Activated CD4-positive, alpha-beta memory T cell treated with anti-CD3 and anti-CD28 coated beads for 36 hours (primary cell): ENCODE measurements at places on chromosomes 11 and 22. TPM values are rescaled to one million over a fixed set of nuclear protein-coding genes. Genes with fewer than 3 reads are reported as not detected.

- DNase-seq = peak; percentile 77
- no peaks in the 10 kb centered on the region for H3K36me3 ChIP-seq
- H3K4me1 ChIP-seq = peaks cover 30% of the 10 kb centered on the region
- H3K27me3 ChIP-seq = no peaks in the 10 kb centered on the region
Measured at GRCh38 chr22:31082606-31083376, 1.7 kb downstream of the SMTN start.

DNA sequence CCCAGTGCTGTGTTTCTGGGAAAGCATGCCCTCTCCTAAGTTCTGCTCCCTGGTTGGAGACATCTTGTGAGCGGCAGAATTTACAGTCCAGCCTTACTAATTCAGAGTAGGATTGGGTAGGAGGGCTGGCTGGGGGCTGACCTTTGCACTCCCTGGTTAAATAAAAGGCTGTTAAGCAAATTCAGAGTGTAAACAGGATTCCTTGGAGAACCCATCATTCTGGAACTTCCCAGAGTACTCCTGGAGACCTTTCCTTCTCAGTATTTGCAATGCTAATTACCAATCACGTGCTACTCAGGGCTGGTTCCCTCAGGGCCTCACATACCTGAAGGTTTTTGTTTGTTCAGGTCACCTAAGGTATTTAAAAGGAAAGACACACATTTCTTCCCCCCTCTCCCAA lies 340.2 kb downstream of the TBC1D22A start:
- no peak overlapping the region for H3K27ac ChIP-seq
- H3K4me1 ChIP-seq = peaks cover 16% of the 10 kb centered on the region
- no peak for DNase-seq
- no peaks in the 10 kb centered on the region for H3K36me3 ChIP-seq
- H3K4me3 ChIP-seq = no peak overlapping the region

DNA sequence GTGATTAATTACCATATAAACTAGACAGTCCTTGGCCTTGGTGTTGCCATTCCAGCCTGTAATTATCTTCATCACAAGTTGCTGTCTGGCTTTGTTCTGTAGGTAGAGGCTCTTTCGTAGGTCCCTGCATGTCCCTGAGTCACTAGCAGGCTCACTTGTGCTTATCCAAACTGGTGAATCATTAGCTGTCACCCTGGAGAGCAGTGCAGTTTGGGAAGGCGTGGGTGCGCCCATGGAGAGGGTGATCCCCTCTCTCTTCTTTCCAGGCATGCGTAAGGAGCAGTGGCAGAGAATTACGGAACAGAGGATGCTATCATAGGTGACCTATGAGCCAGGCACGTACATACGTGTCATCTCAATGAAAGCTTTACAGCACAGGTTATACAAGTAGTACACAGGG lies 11.0 kb upstream of the EHF start:
- H3K36me3 ChIP-seq = no peaks in the 10 kb centered on the region
- H3K4me3 ChIP-seq = no peak overlapping the region
- no peak overlapping the region for H3K27ac ChIP-seq

DNA sequence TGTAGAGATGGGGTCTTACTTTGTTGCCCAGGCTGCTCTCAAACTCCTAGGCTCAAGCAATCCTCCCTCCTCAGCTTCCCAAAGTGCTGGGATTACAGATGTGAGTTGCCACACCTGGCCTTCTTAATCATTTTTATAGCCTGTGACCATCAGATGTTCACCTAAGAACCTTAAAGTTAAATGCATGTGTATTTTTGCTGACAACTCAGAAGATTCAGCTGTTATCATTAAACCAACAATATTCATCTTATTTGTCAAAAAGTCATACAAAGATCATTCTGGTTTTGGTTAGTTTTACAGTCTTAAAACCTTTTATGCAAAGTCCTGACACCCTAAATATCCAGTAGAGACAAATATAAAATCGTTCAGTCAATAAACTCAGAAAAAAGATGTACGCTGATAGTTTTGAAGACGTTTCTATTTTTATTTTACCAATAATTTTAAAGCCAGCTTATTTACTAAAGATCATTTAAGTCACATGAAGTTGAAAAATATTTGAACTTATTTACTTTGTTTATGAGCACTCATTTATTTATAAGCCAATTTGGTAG lies 22.2 kb downstream of the CLDN5 start:
- no peaks in the 10 kb centered on the region for H3K27me3 ChIP-seq
- H3K4me1 ChIP-seq = peaks cover 3% of the 10 kb centered on the region
- H3K36me3 ChIP-seq = peaks cover 49% of the 10 kb centered on the region
- no peak overlapping the region for H3K4me3 ChIP-seq
- no peak overlapping the region for H3K27ac ChIP-seq

- H3K4me1 ChIP-seq = no peaks in the 10 kb centered on the region
- no peaks in the 10 kb centered on the region for H3K27me3 ChIP-seq
- no peak for DNase-seq
- H3K4me3 ChIP-seq = no peak overlapping the region
- H3K36me3 ChIP-seq = peaks cover 46% of the 10 kb centered on the region
Measured at GRCh38 chr11:72009156-72009555, 10.4 kb downstream of the IL18BP start.

- H3K36me3 ChIP-seq = no peaks in the 10 kb centered on the region
- H3K27ac ChIP-seq = no peak overlapping the region
Measured at GRCh38 chr11:127805771-127806170, 781.6 kb downstream of the ETS1 start.

GRCh38 chr11:126186025-126186698 lies 25.3 kb downstream of the RPUSD4 start:
- no peaks in the 10 kb centered on the region for H3K4me1 ChIP-seq
- H3K27ac ChIP-seq = no peak overlapping the region
- H3K4me3 ChIP-seq = no peak overlapping the region
- no peak for DNase-seq
- H3K27me3 ChIP-seq = no peaks in the 10 kb centered on the region

- peak; percentile 69 for DNase-seq
- peak overlapping the region; percentile 73 for H3K27ac ChIP-seq
- H3K4me3 ChIP-seq = no peak overlapping the region
- no peaks in the 10 kb centered on the region for H3K27me3 ChIP-seq
- peaks cover 30% of the 10 kb centered on the region for H3K36me3 ChIP-seq
Measured at GRCh38 chr11:63951779-63952536, 13.2 kb downstream of the NAA40 start.

DNA sequence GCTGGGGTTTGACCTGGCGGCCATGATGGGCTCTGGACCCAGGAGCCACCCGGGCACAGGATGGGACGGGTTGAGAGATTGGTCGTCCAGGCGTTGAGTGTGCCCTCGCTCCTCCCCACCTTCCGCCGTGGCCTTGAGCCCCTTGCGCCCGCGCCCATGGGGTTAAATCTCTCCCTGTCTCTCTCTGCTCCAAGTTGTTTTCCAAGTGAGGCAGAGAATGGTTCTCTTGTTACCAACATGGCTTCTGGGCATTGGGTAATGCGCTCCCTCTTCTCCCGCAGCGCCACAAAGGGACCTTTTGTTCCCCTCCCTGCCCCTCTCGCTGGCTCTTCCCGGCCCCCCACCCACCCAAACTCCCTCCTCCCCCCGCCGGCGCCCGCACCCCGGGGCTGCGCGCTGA lies 18.8 kb upstream of the PICK1 start:
- H3K4me3 ChIP-seq = no peak overlapping the region
- H3K4me1 ChIP-seq = no peaks in the 10 kb centered on the region
- no peaks in the 10 kb centered on the region for H3K27me3 ChIP-seq
- no peaks in the 10 kb centered on the region for H3K36me3 ChIP-seq
- no peak overlapping the region for H3K27ac ChIP-seq

OR5P2 gene
- total RNA-seq = not detected
